Muscle of arm (tissue), 14 donors: ENCODE measurements at places on chromosomes 2 and 18. TPM values are rescaled to one million over a fixed set of nuclear protein-coding genes. Genes with fewer than 3 reads are reported as not detected.

DNA sequence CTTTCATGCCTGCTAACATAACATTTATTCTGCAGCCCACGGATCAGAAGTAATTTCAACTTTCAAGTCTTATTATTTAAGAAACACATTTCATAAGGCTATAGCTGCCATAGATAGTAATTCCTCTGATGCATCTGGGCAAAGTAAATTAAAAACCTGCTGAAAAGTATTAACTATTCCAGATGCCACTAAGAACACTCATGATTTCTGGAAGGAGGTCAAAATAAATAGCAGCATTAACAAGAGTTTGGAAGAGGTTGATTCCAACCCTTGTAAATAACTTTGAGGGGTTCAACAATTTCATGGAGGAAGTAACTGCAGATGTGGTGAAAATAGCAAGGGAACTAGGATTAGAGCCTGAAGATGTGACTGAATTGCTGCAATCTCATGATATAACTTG is 77.6 kb downstream of the CCDC148 start:
- no peak for DNase-seq

DNA sequence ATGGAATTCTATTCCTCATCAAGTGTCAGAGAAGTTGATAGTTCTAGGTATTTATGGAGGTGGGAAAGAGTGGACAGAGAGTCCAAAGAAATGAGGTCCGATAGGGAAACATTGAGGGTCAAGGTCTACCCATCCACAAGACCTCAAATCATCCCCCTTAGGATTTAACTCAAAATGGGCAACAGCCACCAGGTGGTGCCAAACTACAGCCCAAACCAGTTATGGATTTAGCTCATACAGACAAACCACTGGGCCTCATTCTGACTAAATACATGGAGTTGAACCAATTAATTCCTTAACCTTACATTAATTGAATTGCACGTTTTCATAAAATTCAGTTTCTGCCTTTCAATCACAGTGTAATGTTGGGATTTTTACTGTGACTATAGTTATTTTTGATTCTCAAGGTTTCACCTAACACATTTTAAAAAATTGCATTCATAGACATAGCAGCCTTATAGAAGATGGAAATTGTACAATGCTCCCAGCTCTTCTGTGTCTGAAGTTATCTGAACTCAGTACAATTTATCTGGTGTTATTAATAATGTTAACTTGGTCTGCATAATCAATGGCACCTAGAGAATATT is 98.2 kb upstream of the HNMT start:
- DNase-seq: peak; percentile 18

GRCh38 chr18:3852321-3852720 is 402.3 kb downstream of the TGIF1 start:
- no peak for DNase-seq

The DUSP19 gene
- polyA plus RNA-seq: 4.2 TPM

The LIMS2 gene
- polyA plus RNA-seq: 24.8 TPM

The DCC gene
- 0.34 TPM for polyA plus RNA-seq

The RNASEH1 gene
- 18.0 TPM for polyA plus RNA-seq
